ENCODE measurements at places on chromosomes 13 and 19.

DNA sequence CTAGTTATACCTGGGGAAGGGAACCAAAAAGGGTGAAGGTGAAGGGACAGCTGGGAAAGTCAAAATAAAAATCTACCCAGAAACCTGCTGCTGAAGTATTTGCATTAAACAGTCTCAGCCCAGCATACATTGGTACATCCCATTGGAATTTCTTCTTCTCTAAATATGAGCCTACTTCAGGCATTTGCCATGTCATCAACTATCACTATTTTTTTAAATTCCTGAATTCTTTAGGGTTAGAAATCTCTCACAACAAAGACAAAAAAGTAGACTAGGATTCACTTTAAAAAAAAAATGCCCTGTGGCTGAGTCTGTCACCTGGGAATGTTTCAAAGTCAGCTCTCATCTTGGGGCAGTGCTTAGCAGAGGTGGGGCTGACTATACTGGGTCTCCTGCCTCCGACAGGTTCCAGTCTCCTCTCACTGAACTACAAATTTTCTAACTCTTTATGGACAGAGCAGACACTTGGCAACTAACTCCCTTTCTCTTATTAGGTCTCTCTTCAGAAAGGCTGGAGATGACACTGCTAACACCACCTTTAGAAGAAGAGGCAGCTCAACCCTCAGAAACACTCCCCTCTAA, 141.2 kb downstream of the LHFPL6 start:
- no peak for DNase-seq

GRCh38 chr13:40102360-40102727, 446.9 kb downstream of the COG6 start:
- no peak for DNase-seq

GRCh38 chr13:94620286-94620896, 18.7 kb downstream of the GPR180 start:
- DNase-seq, result no peak

GRCh38 chr13:28494778-28495537, at the start of gene FLT1:
Gene FLT1, minus strand, starts transcription at chr13:28495128. Its CDS starts 285 bp downstream, at chr13:28494843.
- no peak for DNase-seq

DNA sequence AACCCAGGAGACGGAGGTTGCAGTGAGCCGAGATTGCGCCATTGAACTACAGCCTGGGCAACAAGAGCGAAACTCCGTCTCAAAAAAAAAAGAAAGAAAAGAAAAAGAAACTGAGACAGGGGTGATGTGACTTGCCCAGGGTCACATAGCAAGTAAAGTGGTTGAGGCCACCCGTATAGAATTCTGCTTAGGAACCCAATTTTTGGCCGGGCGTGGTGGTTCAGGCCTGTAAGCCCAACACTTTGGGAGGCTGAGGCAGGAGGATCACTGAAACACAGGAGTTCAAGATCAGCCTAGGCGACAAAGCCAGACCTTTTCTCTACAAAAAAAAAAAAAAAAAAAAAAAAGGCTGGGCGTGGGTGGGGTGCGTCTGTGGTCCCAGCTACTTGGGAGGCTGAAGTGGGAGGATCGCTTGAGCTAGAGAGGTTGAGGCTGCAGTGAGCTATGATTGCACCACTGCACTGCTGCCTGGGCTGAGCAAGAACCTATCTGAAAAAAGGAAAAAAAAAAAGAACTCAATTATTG, 1.3 kb downstream of the SNRPA start:
- no peak for DNase-seq

GRCh38 chr19:19776206-19777008, 43.5 kb upstream of the ZNF14 start:
- peak; percentile 92 for DNase-seq

- DNase-seq, result no peak
Observed at GRCh38 chr19:41341669-41342490, 11.8 kb downstream of the TGFB1 start.

DNA sequence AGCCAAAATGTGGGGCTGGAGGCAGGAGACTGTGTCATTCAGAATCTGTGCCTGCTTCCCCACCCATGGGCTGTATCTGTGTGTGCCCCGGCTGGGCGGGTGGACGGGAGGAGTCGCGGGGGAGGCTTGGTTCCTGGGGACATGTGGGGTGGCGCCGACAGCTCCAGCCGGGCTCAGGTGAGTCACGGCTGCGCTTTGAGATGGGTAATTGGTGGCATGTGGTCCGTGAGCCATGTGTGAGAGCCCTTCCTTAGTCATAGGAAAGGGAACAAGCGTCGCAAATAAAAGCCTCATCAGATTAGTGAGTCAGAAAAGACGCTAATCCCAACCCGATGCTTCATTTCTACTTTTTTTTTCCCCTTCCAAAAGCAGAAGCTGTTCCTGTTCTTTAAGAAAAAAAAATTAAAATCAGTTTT, 118.6 kb upstream of the ZNF536 start:
- DNase-seq, result no peak

DNA sequence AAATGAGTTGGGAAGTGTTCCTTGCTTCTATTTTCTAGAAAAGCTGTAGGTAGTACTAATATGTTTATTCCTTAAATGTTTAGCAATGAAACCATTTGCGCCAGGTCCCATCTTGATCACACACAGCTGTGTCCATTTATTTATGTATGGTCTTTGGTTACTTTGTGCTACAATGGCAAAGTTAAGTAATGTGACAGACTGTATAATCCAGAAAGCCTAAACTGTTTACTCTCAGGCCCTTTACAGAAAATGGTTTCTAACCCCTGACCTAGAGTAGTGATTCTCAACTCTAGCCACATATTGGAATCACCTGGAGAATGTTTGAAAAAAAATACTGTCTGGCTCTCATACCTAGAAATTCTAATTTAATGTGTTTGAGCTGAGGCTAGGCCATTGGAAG, 21.3 kb downstream of the SLC46A3 start:
- DNase-seq, result no peak

DNA sequence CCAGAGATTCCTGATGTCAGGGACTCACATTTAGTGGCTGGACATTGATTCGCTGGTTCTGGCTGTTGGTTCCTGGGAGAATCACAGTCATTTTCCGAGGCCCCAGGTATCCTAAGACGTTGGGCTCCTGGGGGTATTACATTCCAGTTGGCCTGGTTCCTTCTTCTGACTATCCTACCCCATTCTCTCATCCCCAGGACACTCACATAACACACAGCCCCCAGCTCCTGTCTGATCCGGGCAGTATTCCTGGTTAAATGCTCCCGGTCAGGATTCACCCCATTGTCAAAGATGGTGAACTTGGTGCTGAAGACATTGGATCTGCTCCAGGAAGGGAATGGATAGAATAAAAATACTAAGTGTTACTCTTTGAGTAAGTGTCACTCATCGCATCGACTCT, 11.5 kb downstream of the PPP1R15A start:
- DNase-seq, result no peak

DNA sequence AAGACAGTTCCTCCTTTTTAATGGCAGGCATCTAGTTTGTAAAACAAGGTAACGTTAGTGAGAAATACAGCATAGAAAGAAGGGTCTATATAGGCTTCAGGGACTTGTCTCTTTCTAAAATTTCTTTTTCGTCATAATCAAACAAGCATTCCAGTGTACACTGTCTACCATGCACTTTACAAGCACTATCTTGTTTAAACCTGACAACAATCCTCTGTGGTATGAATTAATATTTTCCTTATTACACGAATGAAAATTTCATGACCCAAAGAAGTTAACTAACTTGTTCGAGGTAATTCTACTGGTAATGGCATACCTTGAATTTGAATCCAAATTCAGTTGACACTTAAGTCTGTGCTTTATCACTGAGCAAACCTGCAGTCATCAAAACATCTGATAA, 399.7 kb upstream of the NBEA start:
- DNase-seq, result no peak
